Left renal pelvis (tissue), 4 donors: ENCODE measurements at places on chromosomes 6 and 20.
A peak's percentile ranks its signal among the peaks of the same experiment; 100 is the strongest.

- DNase-seq, result peak; percentile 44
These were observed 25.2 kb downstream of the TRAM2 start for GRCh38 chr6:52551483-52552277.

DNA sequence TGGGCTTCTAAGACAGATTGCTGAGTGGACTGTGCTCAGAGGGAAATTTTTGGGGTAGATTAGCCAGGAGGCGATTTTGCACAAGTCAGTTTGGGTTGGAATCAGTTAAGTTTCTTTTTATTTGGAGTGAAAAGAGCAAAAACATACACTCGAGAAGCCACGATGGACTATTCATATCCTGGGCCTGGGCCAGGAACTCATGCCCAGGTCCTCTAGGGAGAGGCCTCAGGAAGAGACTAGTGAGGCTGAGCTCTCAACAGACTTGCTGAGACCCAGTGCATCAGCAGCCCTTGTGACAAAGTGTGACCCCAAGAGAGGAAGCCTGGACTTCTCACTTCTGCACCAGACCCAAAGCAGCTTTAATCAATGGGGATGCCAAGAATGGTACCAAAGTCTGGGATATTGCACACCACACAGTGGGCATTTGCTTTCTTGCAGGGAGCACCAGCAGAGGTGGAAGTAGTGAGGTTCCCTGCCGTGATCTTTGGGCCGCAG is 61.6 kb upstream of the MAFB start:
- no peak for DNase-seq

GRCh38 chr6:149438855-149439254 is 38.8 kb downstream of the SUMO4 start:
- DNase-seq, result no peak

- no peak for DNase-seq
These were observed 57.2 kb upstream of the IRAK1BP1 start for GRCh38 chr6:78810146-78810545.

GRCh38 chr6:99912657-99913056 is 81.4 kb downstream of the MCHR2 start:
- DNase-seq, result no peak

- no peak for DNase-seq
These were observed 133.5 kb upstream of the TSHZ2 start for GRCh38 chr20:52838510-52839241.

DNA sequence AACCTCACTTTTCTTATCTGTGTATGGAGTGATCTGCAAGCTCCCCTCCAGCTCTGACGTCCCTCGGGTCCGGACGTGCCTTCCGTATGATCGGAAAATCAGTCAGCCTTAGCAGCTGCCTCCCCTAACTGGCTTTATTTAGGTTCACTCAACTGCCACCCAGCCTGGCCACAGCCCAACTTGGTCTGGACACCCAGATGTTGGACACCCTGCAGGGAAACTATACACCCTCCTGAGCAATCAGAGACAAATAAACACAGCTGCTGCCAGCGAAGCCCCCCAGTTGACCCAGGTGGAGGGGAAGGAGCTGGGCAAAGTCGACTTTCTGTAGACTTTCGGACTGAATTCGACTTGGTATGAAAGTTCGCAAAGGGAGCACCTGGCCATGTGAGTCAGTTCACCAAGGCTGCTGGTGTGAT is 28.9 kb downstream of the TBC1D7 start:
- no peak for DNase-seq

GRCh38 chr6:17349427-17349826 is 44.0 kb upstream of the CAP2 start:
- no peak for DNase-seq

DNA sequence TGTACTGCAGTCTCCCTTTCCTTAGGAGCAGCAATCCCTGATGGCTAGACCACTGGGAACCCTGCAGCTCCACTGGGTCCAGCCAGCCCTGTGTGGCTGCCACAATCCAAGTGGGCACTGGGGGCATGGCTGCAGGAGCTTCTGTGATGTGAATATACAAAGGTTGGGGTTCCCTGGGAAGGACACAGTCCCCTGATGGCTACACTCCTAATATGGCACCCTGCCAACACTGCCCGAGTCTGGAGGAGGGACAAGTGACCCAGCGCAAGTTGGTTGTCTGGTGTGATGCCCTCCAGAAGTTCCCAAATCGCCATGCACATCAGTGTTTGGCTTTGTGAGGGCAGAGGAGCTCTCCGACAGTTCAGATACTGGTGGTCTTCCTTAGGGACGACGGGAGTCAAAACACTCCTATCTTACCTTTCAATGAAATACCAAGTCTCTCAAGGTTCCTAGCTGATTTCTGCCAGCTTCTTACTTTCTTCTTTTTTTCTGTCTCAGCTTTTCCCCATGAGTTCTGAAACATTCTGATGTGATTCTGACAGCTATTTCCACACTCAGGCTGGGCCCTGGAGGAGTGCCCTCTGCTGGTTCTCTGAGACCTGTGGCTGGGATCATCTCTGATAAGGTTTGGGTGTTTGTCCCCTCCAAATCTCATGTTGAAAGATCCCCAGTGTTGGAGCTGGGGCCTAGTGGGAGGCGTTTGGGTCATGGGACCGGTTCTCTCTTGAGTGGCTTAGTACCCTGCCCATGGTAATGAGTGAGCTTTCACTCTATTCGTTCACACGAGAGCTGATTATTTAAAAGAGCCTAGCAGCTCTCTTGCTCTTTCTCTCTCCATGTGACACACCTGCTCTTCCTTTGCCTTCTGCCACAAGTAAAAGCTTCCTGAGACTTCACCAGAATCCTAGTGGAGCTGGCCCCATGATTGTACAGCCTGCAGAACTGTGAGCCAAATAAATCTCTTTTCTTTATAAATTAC is 15.5 kb upstream of the ZFP57 start:
- no peak for DNase-seq

DNA sequence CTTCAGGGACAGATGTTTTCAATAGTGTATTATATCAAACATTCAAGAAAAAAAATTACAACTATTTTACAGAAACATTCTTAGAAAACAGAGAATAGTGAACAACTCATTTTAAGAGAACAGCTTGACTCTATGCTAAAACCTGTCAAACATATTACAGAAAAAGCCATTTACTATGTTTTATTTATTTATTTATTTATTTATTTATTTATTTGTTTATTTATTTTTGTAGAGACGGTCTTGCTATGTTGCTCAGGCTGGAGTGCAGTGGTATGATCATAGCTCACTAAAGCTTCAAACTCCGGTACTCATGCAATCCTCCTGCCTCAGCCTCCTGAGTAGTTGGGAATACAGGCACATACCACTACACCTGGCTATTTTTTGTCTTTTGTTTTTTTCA is 317.9 kb upstream of the HTR1E start:
- DNase-seq, result no peak

DNA sequence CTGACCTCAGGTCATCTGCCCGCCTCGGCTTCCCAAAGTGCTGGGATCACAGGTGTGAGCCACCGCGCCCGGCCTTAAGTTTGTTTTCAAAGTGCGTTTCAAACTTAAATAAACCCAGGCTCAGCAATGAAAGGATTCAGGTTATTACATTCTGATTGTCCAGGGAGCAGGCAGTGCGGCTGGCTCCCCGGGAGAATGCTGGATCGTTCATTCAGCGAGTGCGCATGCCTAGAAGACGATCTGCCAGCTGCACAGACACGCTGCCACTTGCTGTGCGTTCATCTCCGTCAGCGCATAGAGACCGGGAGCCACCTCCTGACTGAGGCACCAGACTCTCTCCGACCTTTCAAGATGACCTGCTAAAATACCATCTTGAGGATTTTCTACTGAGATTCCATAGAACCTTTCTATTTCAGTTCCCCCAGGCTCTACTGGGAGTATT is 163.9 kb upstream of the ZNF217 start:
- no peak for DNase-seq

GRCh38 chr6:134544737-134545136 is 226.8 kb upstream of the SGK1 start:
- no peak for DNase-seq

GRCh38 chr6:150068151-150068550 is 770 bp downstream of the ULBP3 start:
- no peak for DNase-seq

- no peak for DNase-seq
These were observed 30.1 kb downstream of the RAMACL start for GRCh38 chr6:166556336-166556735.

GRCh38 chr20:45963059-45964005 is 8.7 kb downstream of the ZNF335 start:
- no peak for DNase-seq

- DNase-seq, result no peak
These were observed 165.9 kb upstream of the KCNK16 start for GRCh38 chr6:39488255-39488879.
